ENCODE measurements at places on chromosomes 16 and 17.
A peak's percentile ranks its signal among the peaks of the same experiment; 100 is the strongest.

GRCh38 chr17:21525464-21526130 is 149.4 kb downstream of the KCNJ12 start:
- no peak for DNase-seq

DNA sequence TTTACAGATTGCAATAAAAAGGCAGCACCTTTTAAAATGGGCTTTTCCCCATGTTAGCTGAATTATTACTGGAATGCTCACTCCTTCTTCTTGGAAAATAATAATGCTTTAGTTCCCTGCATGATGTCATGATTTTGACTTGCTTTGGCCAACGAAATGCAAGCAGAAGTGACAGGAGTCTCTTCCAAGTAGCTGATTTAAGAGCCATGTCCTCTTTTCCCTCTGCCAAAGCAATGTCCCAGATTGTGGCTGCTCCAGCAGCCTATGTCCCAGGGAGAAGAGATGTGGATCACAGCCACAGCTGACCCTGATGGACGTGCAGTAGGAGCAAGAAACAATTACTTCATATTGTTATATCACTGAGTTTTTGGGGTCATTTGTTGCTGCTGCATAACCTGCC is 246.6 kb downstream of the HAPSTR1 start:
- DNase-seq: no peak

DNA sequence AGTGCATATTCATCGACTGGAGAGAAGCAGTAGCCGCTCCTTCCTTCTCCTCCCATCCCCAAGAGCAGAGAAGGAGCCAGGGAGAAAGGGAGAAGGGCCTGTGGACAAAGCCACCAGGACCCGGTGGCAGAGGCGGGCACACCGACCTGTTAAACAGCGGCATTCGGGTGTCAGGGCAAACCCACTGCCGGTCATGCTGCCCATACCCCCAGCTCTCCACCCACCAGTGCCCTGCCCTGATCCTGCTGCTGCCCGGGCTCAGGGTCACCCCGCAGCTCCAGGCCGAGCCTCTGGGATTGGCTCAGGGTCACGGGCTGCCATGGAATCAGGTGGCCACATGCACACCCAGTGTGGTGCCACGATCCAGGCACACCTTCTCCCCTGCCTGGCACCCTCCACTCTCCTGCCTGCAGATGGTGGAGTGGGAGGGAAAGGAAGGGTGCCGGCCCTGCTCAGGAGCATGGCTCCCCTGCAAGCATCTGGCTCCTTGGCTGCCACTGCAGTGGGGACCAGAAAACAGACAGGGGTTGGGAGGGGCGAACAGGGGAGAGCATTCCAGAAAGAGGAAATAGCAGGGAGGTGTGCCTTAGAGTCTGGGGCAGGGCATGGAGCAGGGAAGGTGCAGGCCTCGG is 18.3 kb upstream of the RASD1 start:
- no peak for DNase-seq

DNA sequence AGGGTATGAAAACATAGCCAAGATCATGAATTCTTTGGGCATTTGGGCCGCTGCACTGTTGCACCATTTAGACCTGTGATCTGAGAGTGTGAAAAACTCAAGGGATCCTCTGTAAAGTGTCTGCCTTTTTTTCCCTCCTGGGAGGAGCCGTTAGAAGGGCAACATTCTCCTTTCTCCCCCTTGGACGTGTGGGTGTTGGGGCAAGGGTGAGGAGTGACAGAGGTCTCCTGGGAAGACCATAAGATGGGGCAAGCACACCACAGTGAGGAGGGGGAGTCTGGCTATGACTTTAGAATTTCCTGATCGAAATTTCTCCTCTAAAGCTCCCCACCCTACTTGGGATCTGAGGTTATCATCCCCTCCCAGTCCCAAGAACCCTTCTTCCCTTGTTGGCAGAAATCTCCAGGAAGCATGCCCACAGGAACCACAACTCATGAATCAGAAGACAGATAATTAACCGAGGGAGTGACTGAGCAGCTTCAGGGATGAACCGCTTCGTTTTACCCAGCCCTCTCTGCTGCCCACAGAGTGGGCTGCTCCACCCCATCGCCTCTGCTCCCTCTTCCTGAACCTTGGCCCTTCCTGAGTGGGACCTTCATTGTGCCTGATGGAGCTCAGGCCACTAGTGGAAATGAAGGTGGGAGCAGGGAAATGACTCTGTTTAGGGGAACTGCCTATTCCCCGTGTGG is 4.2 kb downstream of the ITGB3 start:
- DNase-seq: no peak

DNA sequence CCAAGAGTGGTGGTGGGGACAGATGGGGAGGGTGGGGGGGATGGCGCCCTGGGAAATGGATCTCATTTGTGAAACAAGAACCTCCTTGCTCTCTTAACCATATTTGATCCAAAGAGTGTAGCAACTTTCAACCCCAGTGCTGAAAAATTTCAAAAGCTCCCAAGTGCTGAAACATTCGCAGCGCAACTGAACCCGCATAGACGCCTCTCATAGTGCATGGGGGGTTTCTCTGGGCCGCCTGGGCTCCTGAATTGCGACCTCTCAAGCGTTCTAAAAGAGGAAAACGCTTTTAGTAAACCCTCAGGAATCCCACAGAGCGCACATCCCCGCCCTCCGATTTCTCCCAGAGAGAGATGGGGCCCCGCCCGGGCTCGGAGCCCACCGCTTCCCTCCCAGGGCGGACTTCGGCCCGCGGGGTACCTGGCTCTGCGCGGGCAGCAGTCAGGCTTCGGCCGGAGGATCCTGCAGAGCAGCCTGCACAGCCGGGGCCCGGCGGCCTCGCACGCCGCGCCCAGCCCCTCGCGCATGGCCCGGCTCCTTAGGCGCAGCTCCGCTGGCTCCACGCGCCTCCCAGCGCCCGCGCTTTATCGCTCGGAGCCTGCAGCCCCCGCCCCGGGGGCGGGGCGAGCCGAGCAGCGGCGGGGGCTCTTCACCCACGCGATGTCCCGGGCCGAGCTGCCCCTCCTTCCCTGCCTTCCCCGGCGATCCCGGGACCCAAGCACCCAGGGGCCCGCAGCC is 7.0 kb downstream of the NOS2 start:
- no peak for DNase-seq

GRCh38 chr16:53817812-53818550 is 114.0 kb downstream of the FTO start:
- no peak for DNase-seq

- no peak for DNase-seq
These were observed 18.4 kb downstream of the CYB5D2 start for GRCh38 chr17:4161192-4161966.

- peak; percentile 81 for DNase-seq
These were observed 15.4 kb downstream of the SLC25A10 start for GRCh38 chr17:81727324-81728031.

DNA sequence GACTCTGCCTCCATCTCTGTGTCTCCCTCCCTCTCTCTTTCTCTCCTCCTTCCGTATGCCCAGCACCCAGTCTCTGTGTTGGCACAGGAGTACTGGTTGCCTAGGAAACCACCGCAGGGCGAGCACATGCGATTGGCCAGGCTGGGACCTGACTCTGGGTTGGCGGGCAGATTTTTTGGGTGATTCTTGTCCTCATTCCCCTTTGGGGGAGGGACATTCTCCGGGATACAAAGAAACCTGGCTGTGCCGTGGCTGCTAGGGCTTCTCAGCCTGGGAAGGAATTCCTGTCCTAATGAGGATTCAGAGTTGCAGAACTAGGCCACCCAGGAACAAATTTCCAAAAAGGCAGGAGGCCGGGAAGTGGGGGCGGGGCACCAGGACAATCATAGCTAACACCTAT is 168.9 kb downstream of the SHISA9 start:
- DNase-seq: no peak

- no peak for DNase-seq
These were observed 1.4 kb downstream of the AXIN2 start for GRCh38 chr17:65559804-65560627.

GRCh38 chr17:37430051-37430627 is 23.5 kb downstream of the TADA2A start:
- no peak for DNase-seq

GRCh38 chr17:67443931-67444595 is 67.0 kb downstream of the PITPNC1 start:
- DNase-seq: no peak

- DNase-seq: no peak
These were observed 628.2 kb downstream of the CDH11 start for GRCh38 chr16:64493709-64494108.

GRCh38 chr16:23359092-23359760 is 57.1 kb downstream of the SCNN1B start:
- no peak for DNase-seq

GRCh38 chr17:45143094-45143670 is 5.1 kb upstream of the HEXIM1 start:
- no peak for DNase-seq

DNA sequence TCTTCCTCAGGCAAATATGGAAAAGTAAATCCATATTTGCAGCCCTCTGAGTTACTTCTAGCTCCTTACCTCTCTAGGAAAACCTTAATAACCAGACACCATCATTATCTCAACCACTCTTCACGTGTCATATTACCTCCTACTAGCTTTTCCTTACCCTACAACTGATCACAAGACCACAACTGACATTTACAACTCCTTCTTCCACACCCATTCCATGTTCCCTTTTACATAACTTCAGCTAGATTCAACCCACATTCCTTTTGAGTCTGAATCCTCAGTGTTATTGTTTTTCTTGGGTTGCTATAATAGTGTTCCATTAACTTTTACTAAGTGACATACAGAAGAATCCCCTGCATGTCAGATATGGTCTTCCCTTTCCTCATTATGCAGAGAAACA is 4.7 kb upstream of the OR1E2 start:
- no peak for DNase-seq

- no peak for DNase-seq
These were observed 320 bp downstream of the SPAG9 start for GRCh38 chr17:51120357-51120738.

DNA sequence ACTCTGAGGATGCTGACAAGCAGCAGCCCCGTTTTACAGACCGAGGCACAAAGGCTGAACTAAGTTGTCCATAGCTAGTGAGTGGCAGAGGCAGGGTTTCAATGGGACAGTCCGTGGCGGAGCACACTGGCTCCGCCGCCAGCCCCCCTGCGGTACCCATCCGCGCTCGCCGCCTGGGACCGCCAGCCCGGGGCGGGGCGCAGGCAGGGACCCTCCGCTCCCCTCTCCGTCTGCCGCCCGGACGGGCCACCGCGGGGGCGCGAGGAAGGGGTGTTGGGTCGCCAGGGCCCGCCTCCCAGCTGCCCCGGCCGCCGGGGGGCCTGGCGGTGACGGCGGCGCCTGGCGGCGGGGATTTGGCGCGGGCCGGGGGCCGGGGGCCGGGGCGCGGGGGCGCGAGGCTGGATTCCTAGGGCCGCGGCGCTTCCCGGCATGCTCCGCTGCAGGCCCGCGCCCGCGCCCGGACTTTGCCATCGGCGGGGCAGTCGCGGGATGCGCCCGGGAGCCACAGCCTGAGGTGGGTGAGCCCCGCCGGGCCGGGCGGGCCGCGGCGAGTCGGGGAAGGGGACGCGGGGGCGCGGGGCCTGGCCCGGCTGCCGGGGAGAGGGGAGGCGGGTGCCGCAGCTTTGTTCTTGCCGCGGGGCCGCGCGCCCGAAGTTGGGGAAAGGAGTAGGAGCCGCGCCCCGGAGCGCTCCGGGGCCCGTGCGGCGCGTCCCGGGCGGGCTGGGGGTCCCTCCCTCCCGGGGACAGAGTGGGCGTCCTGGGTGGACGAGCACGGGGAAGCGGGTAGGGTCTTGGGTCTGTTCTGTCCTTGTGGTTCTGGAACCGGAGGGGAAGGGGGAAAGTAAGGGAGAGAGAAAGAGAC is at the start of gene TMEM98:
Gene TMEM98 (plus strand): TSS at position 430 of the 862 bp plus-strand sequence. CDS start 3,376 bp downstream, outside the sequence.
- DNase-seq: no peak

DNA sequence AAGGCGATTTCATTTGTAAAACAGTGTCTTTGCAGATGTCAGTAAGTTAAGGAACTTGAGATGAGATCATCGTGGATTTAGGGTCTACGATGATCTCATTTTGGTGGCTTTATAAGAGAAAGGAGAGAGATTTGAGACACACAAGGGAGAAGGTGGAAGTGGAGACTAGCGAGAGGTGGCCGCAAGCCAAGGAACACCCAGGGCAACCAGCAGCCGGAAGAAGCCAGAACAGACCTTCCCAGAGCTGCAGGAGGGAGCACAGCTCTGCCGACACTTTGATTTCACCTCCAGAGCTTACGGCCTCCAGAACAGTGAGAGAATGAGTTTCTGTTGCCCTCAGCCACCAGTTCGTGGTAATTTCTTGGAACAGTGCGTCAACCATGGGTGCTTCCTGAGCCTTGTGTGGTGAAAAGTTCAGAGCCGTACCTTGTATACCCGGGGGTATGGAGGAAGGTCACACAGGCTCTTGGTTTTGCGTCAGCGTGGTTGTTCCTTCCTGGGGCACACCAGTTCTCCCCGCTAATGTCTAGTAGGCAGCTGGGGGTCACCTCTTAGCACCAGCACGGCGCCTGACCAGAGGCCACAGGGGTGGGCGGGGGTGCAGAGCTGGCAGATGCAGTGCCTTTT is 12.9 kb upstream of the SEC14L1 start:
- no peak for DNase-seq

DNA sequence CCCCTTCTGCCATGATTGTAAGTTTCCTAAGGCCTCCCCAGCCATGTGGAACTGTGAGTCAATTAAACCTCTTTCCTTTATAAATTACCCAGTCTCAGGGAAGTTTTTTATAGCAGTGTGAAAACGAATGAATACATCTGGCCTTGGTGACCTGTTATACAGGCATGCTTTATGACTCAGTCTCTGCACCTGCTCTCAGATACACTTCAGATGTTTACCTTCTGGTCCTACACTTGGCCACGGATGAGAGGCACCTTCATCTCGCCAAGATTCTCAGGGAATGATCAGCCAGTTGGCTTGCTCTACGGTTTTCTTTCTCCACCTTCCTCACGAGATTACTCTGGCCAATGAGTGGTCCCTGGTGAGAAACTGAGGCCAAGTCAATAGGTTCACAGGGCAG is 304.7 kb downstream of the CA10 start:
- no peak for DNase-seq

GRCh38 chr16:162271-162991 is 3.3 kb upstream of the HBM start:
- DNase-seq: no peak

GRCh38 chr17:14202388-14203166 is 34.1 kb downstream of the CDRT15 start:
- no peak for DNase-seq

DNA sequence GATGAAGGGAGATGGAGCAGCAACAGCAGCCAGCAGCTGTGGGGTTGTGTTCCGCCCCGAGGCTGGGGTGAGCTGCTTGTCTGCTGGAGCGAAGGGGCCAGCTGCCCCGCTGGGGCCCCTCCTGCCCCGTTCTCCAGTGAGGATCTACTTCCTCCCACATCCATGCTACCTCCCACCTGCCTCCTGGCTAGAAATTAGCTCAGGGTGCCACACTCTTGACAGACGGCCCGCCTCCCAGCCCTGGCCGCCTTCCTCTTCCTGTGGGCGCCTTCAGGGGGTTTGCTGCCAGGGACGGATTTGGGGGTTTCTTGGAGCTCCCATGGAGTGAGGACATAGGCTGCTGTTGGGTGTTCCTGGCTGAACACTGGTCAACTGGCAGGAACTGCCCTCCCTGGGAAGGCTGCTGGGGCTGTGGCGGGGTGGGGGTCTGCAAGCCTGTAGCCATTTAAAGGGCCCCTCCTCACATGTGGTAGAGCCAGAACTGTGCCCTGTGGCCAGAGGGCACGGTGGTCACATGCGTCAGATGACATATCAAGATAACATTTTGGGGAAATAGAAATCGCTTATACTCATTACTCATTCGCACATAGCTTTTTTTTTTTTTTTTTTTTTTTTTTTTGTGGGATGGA is 13.1 kb downstream of the TBC1D24 start:
- DNase-seq: no peak
